Activated CD4-positive, alpha-beta memory T cell treated with anti-CD3 and anti-CD28 coated beads, Interleukin-2, amount 10 ng/mL, durations not matched to agents 7 days and 5 days (primary cell): ENCODE measurements at places on chromosomes 7 and 10.
A peak's percentile ranks its signal among the peaks of the same experiment; 100 is the strongest.

GRCh38 chr7:33459340-33459751, 330.0 kb downstream of the BBS9 start:
- no peak for DNase-seq
- H3K27ac ChIP-seq, result no peak overlapping the region
- no peaks in the 10 kb centered on the region for H3K4me1 ChIP-seq
- H3K27me3 ChIP-seq, result no peaks in the 10 kb centered on the region
- H3K36me3 ChIP-seq, result no peaks in the 10 kb centered on the region
- no peak overlapping the region for H3K4me3 ChIP-seq

GRCh38 chr7:159040912-159041711, 103.6 kb downstream of the VIPR2 start:
- H3K4me1 ChIP-seq, result no peaks in the 10 kb centered on the region
- H3K4me3 ChIP-seq, result no peak overlapping the region
- peak; percentile 6 for DNase-seq
- no peak overlapping the region for H3K27ac ChIP-seq
- H3K36me3 ChIP-seq, result no peaks in the 10 kb centered on the region

DNA sequence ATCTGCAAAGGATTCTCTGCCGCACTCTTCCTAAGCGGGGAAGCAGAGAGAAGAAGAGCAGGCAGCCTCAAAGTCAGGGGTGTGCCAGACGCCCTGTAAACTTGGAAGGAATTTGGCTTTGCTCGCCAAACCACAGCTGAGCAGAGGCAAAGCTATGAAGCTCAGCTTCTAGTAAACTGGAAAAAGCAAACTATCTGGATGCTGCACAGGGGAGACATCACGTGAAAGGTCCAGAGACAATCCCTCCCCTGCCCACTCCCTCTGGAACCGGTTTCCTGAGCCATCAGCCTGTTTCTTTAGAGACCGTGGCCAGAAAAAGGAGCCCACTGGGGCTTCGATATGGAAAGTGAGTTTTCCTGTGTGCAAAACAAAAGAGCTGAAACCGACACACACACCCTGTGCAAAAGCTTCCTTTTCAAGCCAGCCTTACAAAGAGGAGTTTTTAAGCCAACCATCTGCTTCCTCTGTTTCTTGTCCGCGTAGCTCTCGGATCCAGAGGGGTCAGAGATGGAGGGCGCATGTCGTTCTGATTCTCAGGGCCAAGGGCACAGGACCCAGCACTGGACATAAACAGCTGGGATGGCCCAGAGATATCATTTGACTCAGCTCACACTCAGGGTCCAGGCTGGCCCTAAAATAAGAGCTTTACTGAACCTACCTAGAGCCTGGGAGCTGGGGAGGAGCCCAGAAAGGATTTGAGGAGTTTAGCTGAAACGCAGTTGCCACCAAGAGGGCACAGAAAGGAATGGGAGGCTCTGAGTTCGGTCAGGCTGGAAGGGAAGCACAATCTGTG, 58.2 kb upstream of the DNAAF5 start:
- H3K36me3 ChIP-seq, result peaks cover 6% of the 10 kb centered on the region
- no peaks in the 10 kb centered on the region for H3K4me1 ChIP-seq
- no peak for DNase-seq

- peaks cover 13% of the 10 kb centered on the region for H3K27me3 ChIP-seq
- H3K4me1 ChIP-seq, result peaks cover 15% of the 10 kb centered on the region
- peak overlapping the region; percentile 58 for H3K27ac ChIP-seq
- no peak overlapping the region for H3K4me3 ChIP-seq
- peak; percentile 44 for DNase-seq
Observed at GRCh38 chr10:100327007-100327717, 2.9 kb downstream of the PKD2L1 start.

DNA sequence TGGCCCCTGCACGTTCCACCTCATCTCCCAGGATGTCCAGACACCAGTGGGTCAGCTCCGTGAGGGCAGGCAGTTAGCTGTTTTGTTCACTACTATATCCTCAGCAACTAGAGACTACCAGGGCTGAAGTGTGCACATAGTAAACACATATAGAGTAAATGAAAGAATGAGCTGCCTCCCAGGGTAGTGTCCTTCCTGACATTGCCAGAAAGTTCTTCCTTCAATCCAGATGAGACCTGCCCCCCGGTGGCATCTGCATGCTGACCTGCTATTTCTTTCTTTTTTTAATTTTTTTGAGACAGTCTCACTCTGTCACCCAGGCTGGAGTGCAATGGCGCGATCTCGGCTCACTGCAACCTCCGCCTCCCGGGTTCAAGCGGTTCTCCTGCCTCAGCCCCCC, 14.0 kb upstream of the ARPC1A start:
- no peak for DNase-seq
- no peak overlapping the region for H3K27ac ChIP-seq
- H3K4me1 ChIP-seq, result peaks cover 28% of the 10 kb centered on the region
- peaks cover 17% of the 10 kb centered on the region for H3K27me3 ChIP-seq

DNA sequence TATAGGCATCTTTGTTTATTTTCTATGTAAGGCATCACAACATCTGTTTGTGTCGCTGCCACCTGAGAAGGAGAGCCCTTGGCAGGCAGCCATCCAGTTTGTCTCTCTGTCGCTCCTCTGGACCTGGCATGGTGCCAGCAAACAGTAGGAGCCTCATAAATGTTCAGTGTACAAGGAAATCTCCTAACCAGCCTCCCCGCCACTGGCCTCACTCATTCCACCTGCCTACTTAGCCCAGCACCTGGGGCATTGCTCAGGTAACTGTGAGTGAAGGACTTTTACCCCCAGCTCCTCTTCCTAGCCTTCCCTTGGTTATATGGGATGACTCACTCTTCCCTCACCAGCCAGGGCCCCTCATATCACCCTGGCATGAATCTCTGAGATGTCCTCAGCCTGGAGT, 61.7 kb upstream of the NPTX2 start:
- DNase-seq, result no peak
- no peaks in the 10 kb centered on the region for H3K36me3 ChIP-seq
- no peak overlapping the region for H3K27ac ChIP-seq
- no peaks in the 10 kb centered on the region for H3K4me1 ChIP-seq
- H3K27me3 ChIP-seq, result no peaks in the 10 kb centered on the region
- H3K4me3 ChIP-seq, result no peak overlapping the region

DNA sequence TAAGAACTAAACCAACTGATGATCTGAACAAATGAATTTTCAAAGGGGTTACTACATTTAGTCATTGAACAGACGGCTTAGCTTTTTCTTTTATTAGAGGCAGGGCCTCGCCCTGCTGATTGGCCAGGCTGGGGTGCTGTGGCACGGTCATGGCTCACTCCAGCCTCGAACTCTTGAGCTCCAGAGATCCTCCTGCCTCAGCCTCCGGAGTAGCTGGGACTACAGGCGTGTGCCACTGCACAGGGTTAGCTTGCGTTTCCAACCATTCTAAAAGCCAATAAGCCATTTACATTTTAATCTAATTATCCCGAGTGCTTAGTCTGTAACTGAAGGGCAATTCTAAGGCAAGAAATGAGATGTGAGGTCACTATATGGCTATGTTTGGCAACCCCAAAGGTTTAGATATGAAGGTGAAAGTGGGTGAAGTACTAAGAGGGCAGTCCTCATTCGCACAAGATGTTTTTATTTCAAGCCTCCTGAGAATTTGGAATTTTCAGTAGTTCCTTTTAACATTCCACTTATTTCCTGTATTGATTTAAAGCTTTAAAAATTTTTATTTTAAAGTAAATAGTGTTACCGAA, 1.6 kb upstream of the CDK13 start:
- peak overlapping the region; percentile 100 for H3K27ac ChIP-seq
- H3K4me1 ChIP-seq, result peaks cover 29% of the 10 kb centered on the region
- no peaks in the 10 kb centered on the region for H3K27me3 ChIP-seq
- peak; percentile 21 for DNase-seq
- H3K4me3 ChIP-seq, result peak overlapping the region; percentile 97
- H3K36me3 ChIP-seq, result peaks cover 20% of the 10 kb centered on the region

DNA sequence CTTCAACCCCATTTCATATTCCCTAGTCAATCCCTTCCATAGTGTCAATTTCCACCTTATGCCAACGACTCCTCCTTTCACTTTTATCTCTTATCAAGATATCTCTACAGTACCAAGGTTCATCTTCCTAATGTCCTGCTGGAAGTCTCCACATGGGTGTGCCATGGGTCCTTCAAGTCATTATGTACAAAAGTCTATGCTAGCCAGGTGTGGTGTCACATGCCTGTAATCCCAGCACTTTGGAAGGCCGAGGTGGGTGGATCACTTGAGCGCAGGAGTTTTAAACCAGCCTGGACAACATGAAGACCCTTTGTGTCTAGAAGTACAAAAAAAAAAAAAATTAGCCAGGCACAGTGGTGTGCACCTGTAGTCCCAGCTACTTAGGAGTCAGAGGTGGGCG, 47.6 kb downstream of the PRTFDC1 start:
- peaks cover 20% of the 10 kb centered on the region for H3K4me1 ChIP-seq
- no peak for DNase-seq

- no peaks in the 10 kb centered on the region for H3K4me1 ChIP-seq
- no peak overlapping the region for H3K4me3 ChIP-seq
- peaks cover 3% of the 10 kb centered on the region for H3K27me3 ChIP-seq
- no peaks in the 10 kb centered on the region for H3K36me3 ChIP-seq
Observed at GRCh38 chr10:130044067-130045061, 66.3 kb downstream of the C10orf143 start.

GRCh38 chr7:132030086-132030568, 473.7 kb upstream of the PODXL start:
- H3K27ac ChIP-seq, result no peak overlapping the region
- H3K4me1 ChIP-seq, result no peaks in the 10 kb centered on the region
- H3K4me3 ChIP-seq, result no peak overlapping the region
- no peaks in the 10 kb centered on the region for H3K27me3 ChIP-seq
- DNase-seq, result no peak

- peaks cover 3% of the 10 kb centered on the region for H3K36me3 ChIP-seq
- H3K4me1 ChIP-seq, result no peaks in the 10 kb centered on the region
- H3K27me3 ChIP-seq, result peaks cover 13% of the 10 kb centered on the region
- no peak overlapping the region for H3K4me3 ChIP-seq
- H3K27ac ChIP-seq, result no peak overlapping the region
- no peak for DNase-seq
Observed at GRCh38 chr10:70034232-70034631, 18.4 kb upstream of the MACROH2A2 start.

DNA sequence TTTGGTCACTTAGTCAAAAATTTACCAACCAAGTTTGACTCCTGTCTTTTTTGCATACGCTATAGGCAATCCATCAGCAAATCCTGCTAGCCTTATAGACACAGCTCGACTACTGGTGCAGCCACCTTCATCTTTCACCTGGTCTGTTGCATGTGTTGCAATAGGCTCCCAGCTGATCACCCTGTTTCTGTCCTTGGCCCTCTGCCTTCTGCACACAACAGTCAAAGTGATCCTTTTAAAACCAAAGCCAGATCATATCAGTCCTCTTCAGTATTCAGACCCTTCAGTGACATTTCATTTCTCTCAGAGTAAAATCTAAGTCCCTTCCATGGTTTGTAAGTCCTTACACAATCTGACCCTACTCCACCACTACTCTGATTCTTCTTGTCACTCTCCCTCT, 10.9 kb upstream of the CDK6 start:
- peaks cover 4% of the 10 kb centered on the region for H3K36me3 ChIP-seq
- no peak for DNase-seq
- H3K27ac ChIP-seq, result no peak overlapping the region
- peaks cover 5% of the 10 kb centered on the region for H3K27me3 ChIP-seq

- H3K4me1 ChIP-seq, result no peaks in the 10 kb centered on the region
- H3K27me3 ChIP-seq, result peaks cover 5% of the 10 kb centered on the region
- H3K4me3 ChIP-seq, result no peak overlapping the region
- no peak for DNase-seq
- no peak overlapping the region for H3K27ac ChIP-seq
- H3K36me3 ChIP-seq, result no peaks in the 10 kb centered on the region
Observed at GRCh38 chr10:80588546-80588945, 50.8 kb downstream of the SH2D4B start.

DNA sequence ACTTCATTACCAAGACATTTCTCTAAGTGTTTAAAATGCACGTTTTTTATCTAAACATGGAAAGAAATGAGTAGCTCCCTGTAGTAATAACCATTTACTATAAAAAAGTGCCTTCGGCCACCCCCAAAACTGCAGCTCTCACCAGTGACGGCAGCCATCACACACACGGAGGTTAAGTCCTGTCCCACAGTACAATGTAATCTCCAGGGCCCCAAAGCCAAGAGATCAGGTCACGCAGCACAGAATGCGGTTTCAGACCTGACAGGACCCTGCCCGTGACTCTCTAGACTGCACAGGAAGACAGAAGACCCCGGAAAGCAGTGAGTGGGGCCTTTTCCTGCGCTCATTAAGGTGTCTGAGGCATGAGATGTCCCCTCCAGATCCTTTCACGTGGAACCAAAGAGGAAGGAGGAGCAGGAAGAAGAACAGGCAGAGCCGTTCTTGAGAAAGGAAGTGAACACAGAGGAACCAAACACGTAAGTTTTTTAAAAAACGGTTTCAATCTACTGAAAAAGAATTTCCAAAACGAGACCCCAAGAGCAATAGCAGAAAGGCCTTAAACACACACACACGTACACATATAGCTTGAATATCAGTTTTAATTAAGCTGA, 125.7 kb downstream of the ZMYND11 start:
- peaks cover 16% of the 10 kb centered on the region for H3K4me1 ChIP-seq
- H3K4me3 ChIP-seq, result no peak overlapping the region
- no peak for DNase-seq
- H3K27me3 ChIP-seq, result no peaks in the 10 kb centered on the region
- H3K27ac ChIP-seq, result no peak overlapping the region

DNA sequence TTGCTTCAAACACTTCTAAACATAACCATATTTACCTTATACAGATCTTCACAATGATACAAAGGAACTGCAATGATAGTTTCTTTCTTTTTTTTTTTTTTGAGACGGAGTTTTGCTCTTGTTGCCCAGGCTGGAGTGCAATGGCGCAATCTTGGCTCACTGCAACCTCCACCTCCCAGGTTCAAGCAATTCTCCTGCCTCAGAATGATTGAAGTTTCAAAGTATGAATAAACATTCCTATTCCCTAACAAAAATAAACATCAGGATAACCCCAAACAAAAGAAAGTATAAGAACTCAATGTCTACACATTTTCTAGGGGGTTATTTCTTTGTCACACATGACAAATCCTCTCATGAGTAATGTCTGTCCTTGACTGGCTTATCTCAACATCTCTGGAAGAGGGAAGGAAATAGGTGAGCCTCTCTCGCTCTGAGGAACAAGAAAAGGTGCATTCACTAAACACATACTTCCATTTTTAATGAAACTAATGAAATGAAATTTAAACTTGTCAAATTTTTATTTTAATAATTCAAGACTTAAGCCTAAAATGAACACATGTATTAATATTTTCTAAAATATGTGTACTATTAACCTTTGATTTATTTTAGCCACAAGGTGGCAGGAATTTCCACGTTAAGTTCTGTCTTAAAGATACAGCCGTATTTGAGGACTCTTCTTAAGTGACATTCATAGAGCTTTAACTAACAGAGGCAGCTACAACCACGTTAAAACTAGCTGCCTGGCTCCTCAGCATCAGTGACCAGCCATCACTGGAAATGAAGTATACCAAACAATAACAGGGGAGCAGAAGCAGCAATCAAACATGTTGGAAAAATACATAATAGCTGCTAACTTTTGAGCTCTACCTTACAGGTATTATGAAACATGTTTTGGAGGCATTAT, 58.3 kb downstream of the MALSU1 start:
- no peak for DNase-seq
- peaks cover 28% of the 10 kb centered on the region for H3K4me1 ChIP-seq
- H3K4me3 ChIP-seq, result no peak overlapping the region
- no peaks in the 10 kb centered on the region for H3K36me3 ChIP-seq
- peak overlapping the region; percentile 42 for H3K27ac ChIP-seq

GRCh38 chr7:922334-923107, 32.0 kb downstream of the ADAP1 start:
- H3K27ac ChIP-seq, result peak overlapping the region; percentile 92
- H3K36me3 ChIP-seq, result peaks cover 5% of the 10 kb centered on the region
- H3K4me3 ChIP-seq, result peak overlapping the region; percentile 78
- H3K27me3 ChIP-seq, result peaks cover 15% of the 10 kb centered on the region
